ENCODE measurements at places on chromosomes 5 and 9.

DNA sequence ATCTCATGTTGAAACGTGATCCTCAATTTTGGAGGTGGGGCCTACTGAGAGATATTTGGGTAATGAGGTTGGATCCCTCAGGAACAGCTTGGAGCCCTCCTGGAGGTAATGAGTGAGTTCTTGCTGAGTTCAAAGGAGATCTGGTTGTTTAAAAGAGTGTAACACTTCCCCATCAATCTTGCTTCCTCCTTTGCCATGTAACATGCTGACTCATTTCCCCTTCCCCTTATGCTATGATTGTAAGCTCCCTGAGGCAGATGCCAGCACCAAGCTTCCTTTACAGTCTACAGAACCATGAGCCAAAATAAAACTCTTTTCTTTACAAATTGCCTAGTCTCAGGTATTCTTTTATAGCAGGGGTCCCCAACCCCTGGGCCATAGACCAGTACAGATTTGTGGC, 352.3 kb downstream of the SLCO4C1 start:
- DNase-seq, result no peak

GRCh38 chr5:67267512-67268216, 71.1 kb upstream of the CD180 start:
- DNase-seq, result no peak

- no peak for DNase-seq
These were observed 78.2 kb upstream of the IFNE start for GRCh38 chr9:21560281-21560745.

GRCh38 chr5:54254482-54255198, 55.7 kb downstream of the ARL15 start:
- no peak for DNase-seq

- no peak for DNase-seq
These were observed 16.1 kb downstream of the NR6A1 start for GRCh38 chr9:124755061-124755460.

- no peak for DNase-seq
These were observed 1.2 kb downstream of the DUSP1 start for GRCh38 chr5:172769616-172770373.

DNA sequence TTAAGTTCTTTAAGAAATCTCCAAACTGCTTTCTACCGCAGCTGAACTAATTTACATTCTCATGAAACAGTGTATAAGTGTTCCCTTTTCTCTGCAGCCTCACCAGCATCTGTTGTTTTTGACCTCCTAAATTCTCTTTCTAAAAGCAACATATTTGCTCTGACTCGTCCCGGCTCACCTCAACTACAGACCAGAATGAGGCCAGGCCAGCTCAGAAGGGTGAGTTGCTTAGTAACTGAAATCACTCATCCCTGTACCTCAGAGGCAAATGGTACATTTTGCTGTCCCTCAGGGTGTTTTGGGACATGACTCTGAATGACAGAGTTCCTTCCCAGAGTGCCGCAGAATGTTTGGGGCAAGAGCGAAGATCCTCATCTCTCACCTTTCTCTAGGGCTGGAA, 127.5 kb downstream of the FRMD3 start:
- DNase-seq, result no peak

- no peak for DNase-seq
These were observed 65.7 kb upstream of the DPYSL3 start for GRCh38 chr5:147575598-147575997.

DNA sequence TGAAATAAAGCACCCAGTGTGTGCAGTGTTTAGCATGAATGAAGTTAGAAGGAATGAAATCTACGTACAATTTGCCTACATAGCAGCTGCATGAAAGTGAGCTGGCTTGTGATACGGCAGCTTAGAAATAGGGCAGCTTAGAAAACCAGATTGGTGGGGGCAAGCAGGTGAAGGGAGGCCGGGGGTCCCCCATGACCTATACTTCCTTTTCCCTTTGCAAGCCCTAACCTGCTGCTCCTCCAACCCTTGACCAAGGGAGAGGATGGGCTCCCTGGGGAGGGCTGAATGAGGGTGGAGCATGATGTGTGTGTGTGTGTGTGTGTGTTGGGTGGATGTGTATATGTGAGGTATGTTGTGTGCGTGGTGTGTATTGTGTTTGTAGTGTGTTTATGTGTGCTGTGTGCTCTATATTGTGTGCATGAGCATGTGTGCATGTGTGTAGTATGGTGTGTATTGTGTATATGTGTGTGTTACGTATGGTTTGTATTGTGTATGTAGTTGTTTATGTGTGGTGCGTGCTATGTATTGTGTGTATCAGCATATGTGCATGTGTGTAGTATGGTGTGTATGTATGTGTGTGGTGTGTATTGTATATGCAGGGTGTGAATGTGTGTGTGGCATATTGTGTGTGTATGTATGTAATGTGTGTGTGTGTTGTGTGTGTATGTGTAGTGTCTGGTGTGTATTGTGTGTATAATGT, 72.1 kb downstream of the TENT4A start:
- no peak for DNase-seq

DNA sequence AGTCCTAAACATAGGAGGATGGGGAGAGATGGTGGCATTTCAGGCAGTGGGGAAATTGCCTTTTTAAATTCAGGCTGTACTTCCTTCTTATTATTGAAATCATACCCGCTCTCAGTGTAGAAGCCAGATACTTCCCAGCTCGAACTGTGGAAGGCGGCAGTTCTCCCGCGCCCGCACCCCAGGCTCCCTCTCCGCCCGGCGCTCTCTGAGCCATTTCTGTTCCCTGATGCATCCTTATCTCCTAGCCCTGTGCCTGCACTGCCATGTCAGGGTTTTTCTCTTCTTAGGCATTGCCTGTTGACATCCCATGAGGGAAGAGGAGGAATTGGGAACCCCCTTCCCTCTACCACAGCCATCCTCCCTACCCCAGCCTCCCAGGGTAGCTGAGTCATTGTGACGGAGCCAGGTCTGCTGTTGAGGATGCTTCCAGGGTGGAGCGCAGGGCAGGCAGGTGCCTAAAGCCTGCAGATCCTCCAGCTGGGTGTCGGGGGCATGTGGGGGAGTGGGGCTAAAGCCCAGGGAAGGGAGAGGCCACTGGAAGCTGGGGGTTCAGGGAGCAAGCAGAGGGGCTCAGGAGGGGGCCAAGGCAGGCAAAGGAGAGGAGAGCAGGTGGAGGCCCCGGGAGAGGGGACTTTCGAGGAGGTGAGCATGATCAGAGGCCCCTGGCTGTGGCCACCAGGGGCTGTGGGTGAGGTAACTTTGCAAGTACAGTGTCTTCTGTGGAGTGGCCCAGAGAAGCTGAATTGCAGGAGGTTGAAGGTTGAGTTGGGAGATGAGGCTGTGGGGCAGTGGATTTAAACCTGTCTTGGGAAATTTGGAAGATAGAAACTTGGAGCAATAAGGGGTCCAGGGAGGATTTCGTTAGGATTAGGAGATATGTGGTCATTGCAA, 16.2 kb downstream of the LAMC3 start:
- no peak for DNase-seq

GRCh38 chr5:109324931-109325330, 84.8 kb downstream of the PJA2 start:
- DNase-seq, result no peak

DNA sequence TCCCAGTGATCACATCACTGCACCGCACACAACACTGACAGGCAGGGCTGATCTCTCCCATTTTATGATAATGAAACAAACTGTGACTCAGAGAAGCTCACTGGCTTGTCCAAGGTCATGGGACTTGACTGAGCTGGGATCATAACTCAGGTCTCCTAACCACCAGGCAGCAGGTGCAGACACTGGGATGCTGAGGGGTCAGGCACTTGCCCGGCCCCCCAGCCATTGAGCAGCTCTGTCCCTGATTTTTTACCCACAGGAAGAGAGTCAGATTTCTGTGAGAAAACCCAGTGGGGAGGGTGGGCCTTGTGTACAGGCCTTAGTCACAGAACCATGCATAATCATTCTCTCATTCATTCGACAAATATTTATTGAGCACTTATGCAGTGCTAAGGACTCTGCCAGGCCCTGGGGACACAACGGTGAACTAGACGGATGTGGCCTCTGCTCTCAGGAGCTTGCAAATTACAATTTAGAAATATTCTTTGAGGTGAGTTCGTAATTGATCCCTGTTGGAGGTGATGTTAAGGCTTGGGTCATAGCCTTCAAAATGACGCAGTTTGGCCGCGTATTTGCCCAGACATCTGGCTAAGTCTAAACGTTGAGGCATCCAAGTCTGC, 54.5 kb upstream of the TGFBR1 start:
- DNase-seq, result no peak

GRCh38 chr9:136667940-136668760, 5.4 kb downstream of the EGFL7 start:
- DNase-seq, result no peak

DNA sequence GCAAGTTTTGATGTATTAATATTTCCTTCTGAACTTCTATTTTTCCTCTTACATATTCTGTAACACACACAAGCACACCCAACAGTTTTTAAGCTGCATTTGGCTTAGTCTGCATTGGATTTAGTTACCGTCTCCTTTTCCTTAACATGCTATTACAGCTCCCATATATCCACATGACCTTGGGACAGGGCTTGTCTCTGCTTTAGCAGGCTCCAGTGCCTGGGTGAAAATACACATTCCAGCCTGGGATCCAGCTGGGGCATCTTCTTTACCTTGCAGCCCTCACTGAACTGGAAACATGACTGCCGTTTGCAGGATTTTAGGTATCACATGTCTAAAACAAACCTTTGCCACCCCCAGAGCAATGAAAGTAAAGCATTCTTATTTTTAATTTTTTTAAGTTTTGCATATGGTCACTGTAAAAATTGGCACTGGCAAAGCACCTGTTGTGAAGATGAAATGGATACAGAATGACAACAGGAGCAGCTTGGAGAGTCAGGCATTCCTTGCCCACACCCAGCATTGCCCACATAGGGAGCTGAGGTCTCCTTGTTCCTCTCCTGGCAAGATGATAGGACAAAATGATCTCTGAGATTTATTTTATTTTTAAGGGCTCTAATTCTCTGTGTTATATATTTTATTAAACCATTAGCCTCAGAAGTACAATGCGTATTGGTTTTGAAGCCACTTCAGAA, 4.0 kb downstream of the GADD45G start:
- DNase-seq, result no peak

DNA sequence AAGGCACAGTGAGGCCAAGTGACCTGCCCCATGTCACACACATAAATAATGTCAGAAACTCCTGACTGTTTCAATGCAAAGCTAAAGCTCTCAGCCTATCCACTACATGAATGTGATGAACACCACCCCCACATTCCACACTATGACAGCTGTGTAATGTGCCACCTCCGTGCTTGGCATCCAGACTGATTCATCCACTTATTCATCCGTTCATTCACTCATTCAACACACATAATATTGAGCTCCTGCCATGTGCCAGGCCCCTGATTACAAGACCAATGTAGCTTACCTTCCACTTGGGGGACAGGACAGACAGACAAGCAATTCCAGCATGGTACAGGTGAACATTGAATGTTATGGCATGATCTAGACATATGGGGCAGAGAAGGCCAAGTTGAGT, 46.2 kb upstream of the FABP6 start:
- no peak for DNase-seq

DNA sequence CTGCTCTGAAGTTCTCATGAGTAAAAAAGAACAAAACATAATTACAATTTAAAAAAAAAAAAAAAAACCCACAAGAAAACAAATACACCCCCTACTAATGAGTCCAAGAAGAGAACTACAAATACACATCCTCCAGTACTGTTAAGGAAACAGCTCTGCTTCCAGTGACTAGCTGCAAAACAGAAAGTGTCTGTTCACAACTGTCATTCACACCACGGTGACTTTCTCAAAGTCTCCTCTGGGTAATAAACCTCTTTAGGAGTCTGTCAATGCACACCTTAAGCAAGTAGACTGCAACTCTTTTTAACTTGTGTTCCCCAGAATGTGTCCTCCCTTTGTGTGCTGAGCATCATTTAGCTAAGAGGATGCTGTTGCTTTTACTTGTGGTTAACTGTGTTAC, 6.2 kb downstream of the REEP5 start:
- DNase-seq, result no peak

DNA sequence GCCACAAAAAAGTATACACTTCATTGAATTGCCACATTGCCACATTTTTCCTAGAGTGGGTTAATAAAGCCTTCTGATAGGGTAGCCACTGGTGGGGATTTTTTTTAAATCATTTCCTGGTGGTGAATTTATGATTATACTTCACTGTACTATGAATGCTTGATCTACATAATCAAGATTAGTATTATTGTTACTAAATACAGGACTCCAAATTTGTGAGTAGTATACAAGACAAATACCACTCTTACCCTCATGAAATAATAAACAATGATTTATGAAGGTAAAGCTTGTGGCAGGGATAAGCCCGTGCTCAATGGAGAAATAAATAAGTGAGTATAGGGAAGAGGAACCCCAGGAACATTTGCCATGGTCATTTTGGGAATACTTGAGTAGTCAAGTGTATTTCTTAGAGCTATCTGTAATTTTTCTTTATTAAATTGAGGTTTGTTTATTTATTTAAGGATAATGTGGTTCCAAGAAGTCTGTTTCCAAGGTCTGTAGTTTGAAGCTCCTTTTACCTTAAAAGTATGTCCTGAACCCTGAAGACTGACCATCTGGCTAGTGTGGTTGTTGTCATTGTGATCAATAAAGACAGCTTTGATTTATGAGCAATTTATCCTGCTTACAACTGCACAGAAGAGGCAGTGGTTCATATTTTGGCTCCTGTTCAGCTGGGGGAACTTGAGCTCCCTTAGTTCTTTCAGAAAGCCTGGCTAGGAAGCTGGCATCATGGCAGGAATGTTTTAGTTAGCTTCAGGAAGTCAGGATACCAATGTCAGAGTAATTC, 118.6 kb downstream of the ZSWIM6 start:
- DNase-seq, result no peak

DNA sequence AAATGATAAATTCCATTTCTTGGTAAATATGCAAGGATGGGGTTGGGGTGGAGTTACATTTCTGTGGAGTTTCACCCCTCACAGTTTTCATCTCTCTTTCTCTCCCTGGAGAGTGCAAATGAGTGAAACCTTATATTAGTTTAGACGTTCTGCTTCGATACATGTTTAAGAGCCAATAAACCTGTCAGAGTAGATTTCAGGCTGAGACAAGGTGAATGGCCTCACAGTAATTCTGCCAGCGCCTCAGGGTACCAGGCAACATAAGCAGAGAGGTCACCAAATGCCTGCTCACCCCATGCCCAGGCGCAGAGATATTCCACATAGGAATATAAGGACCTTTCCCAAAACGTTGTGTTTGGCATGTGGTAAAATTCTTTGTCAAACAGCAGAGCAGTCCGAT, 154.9 kb upstream of the VLDLR start:
- DNase-seq, result peak; percentile 59

DNA sequence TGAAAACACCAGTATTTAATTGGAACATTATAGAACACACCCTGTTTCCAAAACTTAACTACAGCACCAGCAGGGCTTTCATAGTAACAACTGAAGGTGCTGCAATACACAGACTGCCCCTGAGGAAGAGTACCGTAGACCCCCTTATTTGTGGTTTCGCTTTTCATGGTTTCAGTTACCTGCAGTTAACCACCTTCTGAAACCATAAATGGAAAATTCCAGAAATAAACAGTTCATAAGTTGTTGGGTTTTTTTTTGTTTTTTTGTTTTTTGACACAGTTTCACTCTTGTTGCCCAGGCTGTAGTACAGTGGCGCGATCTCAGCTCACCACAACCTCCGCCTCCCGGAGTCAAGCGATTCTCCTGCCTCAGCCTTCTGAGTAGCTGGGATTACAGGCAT, 9.5 kb upstream of the GLDC start:
- DNase-seq, result no peak

Measured in NCI-H510A (cell line).